ENCODE measurements at places on chromosomes 16 and 17.

- DNase-seq, result no peak
Measured at GRCh38 chr16:28977703-28978662, 3.4 kb downstream of the SPNS1 start.

DNA sequence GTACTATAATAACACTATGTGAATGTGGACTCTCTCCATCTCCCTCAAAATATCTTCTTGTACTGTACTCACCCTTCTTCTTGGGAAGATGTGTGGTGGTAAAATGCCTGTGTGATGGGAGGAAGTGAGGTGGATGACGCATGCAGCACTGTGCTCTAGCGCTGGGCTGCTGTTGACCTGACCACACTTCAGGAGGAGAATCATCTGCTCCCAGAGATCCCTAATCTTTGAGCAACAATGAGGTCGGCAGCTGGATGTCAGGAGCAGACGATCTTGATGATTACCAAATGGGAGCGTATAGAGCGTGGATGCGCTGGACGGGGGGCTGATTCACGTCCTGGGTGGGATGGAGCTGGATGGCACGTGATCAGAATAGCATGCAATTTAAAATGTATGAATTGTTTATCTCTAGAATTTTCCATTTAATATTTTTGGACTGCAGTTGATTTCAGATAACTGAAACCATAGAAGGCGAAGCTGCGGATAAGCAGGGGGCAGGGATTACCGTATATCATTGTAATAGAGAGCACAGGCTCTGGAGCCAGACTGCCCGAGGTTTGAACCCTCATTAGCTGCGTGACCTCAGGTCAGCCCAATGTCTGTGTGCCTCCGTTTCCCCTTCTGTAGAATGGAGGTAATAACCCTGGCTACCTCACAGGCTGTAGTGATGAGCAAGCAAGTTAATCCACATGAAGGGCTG is 23.7 kb upstream of the CYLD start:
- DNase-seq, result no peak

DNA sequence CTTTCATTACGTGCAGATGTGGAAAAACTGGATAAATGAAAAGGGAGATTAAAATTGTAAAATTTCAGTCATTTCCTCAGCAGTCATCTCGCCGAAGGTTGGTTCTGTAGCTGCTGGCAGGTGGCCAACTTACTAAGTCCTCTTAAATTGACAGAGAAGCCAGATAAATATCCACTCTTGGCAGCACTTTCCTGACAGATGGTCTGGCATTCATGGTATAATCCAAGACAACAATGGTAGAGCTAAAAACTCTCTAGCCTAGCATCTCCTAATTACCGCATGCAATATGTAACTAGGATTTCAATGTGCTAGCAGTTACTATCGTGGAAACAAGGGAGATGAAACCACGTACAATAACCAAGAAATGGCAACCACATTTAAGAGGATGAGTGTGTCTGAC is 306.3 kb downstream of the CNTNAP4 start:
- no peak for DNase-seq

DNA sequence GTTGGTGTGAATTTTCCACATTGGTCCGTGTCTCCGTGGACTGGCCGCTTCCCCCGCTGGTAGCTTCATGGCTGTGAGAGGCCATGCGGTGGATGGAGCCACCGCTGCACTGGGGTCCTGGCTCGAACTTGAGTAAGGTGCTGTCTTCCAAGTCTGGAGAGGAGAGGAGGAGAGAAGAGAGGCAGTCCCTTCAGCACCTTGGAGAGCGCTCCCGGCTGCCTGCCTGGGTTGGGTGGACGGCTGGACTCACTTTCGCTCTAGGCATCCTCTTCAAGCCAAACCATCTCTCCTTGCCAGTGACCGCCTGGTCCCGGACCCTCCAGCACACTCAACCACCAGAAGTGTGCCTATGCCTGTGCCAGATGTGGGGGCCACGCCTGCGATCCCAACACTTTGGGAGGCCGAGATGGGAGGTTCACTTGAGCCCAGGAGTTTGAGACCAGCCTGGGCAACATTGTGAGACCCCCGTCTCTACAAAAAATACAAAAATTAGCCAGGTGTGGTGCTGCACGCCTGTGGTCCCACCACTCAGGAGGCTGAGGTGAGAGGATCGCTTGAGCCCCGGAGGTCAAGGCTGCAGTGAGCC is 6.2 kb downstream of the JPH3 start:
- DNase-seq, result peak; percentile 34

- no peak for DNase-seq
Measured at GRCh38 chr16:13421726-13422125, 498.2 kb upstream of the ERCC4 start.

- DNase-seq, result no peak
Measured at GRCh38 chr16:14018851-14019250, 52.3 kb upstream of the MRTFB start.

GRCh38 chr16:2212362-2213324 is 2.0 kb upstream of the BRICD5 start:
- no peak for DNase-seq

GRCh38 chr17:9937901-9938300 is 32.8 kb upstream of the RCVRN start:
- DNase-seq, result no peak

GRCh38 chr17:40849723-40850122 is 17.3 kb downstream of the KRT12 start:
- no peak for DNase-seq

- DNase-seq, result no peak
Measured at GRCh38 chr17:50830994-50831393, 4.4 kb upstream of the WFIKKN2 start.

GRCh38 chr17:49344914-49345313 is 17.1 kb downstream of the ZNF652 start:
- no peak for DNase-seq

DNA sequence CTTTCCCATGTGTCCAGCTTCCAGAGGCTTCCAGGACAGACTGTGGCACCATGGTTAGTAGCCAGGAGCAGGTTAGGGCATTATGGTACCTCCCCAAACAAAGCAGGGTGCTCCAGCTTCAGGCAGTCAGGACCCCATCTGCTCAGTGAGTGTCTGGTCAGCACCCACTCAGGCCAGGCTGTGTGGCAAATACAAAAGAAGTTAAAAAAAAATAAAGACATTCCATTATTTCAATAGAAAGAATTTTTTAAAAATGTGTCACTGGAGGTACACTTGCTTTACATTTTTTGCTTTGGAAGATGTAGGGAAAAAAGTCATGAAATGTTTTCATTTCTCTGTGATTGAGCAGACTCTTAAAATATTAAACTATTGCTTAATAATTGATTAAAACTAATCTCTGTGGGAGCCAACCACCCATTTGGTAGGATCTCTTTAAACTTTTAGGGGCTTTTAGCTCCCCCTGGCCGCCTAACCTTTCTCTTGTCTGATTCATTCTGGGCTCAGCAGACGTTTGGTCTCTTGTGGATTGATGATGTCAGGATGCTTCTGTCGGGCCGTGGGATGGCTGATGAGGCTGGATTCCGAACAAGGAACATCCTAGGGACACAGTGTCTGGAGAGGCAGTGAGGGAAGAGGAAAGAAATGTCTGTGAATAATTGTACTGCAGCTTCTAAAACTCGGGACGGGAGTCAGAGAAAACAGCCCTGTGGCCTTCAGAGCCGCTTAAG is 28.4 kb upstream of the NPTX1 start:
- no peak for DNase-seq

- no peak for DNase-seq
Measured at GRCh38 chr17:79577485-79578187, 33.2 kb downstream of the RBFOX3 start.

DNA sequence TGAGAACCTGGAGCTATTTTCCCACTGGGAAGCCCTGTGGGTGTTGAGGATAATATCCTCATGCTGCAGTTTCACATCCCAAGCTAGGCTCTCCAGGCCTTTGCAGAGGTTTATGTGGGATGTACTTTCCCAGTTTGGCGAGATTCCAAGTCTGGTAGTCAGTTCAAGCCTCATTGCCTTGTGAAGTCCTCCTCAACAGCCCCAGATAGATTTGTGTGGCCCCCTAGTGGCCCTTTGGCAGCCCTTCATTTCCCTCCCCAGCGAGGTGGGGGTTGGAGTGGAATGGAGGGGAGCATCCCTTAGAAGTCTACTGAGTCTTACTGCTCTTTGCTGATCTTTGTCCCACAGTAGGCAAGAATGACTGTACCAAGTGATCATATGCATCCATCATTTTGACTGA is 137.9 kb downstream of the CDH11 start:
- no peak for DNase-seq

GRCh38 chr17:47210779-47211178 is 1.6 kb downstream of the MYL4 start:
- DNase-seq, result no peak

DNA sequence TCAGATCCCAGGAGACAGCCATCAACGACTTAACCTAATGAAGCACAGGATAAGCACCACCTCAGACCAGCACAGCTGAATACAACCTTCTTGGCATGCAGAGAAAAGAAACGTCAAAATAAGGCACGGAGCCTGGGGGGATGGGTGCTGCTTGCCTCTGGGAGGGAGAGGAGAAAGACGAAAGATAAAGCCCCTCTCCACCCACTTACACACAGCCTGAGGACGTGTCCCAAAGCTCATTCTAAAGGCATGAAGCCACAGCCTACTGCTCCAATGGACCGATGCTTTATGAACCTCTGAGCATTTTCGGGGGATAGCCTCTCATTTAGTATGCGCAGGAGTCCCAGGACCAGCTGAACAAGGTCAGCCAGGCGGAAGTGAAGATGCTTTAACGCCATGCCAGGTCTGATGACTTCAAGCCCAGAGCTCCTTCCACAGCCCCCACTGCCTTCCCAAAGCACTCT is 31.1 kb downstream of the ST3GAL2 start:
- DNase-seq, result no peak

- DNase-seq, result no peak
Measured at GRCh38 chr16:72224260-72224768, 52.4 kb upstream of the PMFBP1 start.

GRCh38 chr17:35291802-35292201 is 48.9 kb downstream of the SLFN5 start:
- no peak for DNase-seq

- no peak for DNase-seq
Measured at GRCh38 chr17:520447-521182, 168.0 kb upstream of the RPH3AL start.

DNA sequence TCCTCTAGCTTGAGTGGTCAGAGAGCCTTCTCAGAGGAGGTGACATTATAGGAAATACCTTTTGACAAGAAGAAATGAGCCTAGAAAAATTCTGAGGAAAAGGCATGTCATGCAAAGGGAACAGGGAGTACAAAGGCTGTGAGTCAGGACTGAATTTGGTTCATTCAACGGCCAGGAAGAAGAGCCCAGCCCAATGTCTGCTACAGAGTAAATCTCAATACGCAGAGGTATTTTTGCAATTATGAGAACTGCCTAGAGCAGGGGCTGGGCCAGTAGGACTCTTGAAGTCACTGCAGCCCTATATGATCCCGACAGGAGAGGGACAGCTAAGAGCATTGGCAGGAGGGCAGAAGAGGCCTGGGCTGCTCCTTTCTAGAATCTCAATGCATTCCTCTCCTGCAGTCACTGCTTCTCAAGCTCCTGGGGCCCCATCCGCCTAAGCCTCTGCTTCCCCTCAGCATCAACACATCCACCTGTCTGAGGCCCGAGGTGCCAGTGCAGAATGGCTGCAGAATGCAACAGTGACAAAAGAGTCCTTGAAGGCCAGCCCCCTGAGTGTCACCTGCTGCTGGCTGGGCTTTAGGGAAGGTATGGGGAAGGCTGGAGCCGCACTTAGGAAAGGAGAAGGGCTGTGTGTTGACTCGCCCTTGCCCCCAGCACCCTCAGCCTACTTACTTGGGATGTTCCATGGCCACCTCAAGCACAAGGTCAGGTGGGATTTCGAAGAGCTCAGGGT is 20.1 kb downstream of the NOS2 start:
- no peak for DNase-seq

GRCh38 chr16:70534971-70535370 is 11.4 kb downstream of the SF3B3 start:
- DNase-seq, result no peak

GRCh38 chr17:45934044-45934979 is 40.0 kb downstream of the MAPT start:
- DNase-seq, result no peak

- DNase-seq, result no peak
Measured at GRCh38 chr16:1265090-1265630, 9.3 kb downstream of the TPSD1 start.

GRCh38 chr16:28297784-28298510 is 5.6 kb downstream of the SBK1 start:
- no peak for DNase-seq

- DNase-seq, result no peak
Measured at GRCh38 chr17:32330147-32330546, 11.8 kb downstream of the C17orf75 start.

GRCh38 chr17:29734640-29735039 is 111.9 kb upstream of the CORO6 start:
- DNase-seq, result no peak

DNA sequence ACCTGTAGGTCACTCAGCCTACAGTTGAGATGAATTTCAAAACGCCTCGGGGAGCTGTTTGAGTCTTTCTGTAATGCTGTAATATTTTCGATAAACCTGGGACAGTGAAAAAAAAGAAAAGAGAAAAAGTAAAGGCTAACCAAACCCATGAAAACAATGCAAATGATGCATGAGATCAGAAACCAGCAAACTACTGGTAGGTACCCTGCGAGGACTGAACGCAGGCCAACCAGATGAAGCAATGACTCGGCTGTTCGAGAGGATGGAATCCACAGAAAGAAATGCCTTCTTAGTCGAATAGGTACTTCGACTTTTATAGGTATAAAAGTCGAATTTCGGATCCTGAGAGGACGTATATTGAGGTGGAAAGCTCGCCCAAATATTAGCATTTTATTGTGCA is 509 bp upstream of the ATAD5 start:
- DNase-seq, result no peak

GRCh38 chr17:64400642-64401041 is 10.0 kb upstream of the PECAM1 start:
- no peak for DNase-seq

DNA sequence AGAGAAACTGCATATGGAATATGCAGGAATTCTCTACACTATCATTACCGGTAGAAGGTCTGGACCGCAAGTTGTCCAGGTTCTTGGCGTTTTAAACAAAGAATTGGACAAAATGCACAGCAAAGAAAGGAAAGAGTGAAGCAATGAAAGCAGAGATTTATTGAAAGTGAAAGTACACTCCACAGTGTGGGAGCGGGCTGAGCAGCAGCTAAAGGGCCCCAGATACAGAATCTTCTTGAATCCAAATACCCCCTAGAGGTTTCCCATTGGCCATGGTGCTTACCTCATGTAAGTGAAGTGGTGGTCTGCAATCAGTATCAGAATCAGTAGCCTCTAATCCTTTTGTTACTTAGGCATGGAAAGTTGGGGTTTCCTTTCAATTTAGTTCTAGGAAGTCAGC is 178.5 kb upstream of the IRX3 start:
- no peak for DNase-seq

DNA sequence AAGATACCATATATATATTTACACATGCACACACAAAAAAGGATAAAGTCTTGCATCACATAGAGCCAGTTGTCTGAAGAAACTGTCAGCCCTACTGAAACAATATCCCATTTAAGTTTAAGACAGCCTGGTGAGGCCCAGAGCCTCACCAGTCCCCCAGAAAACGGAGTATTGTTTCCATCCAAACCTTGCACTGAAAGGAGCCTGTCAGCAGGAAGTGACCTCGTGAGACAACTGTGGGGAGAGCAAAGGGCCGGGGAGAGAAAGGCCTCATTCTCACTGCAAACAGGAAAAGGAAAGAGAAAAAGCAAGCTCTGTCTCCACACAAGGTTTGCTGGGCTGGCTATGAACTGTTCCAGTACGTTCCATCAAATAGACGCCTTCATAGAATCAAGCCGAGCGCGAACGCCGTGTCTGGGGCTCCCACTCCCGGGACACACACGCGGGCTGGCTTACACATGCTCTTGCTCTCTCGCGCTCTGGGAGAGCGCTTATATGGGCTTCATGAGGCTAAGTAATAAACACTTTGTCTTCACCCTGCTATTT is 44.4 kb upstream of the ZFHX3 start:
- no peak for DNase-seq

- no peak for DNase-seq
Measured at GRCh38 chr17:79338604-79339003, 264.0 kb downstream of the ENGASE start.
